ENCODE measurements at places on chromosomes 16 and 17. TPM values are rescaled to one million over a fixed set of nuclear protein-coding genes. Genes with fewer than 3 reads are reported as not detected.

Gene ASPHD1
- 1.4 TPM for polyA plus RNA-seq

Gene CRHR1
- 0.36 TPM for polyA plus RNA-seq

Gene EPX
- polyA plus RNA-seq = 0.75 TPM

Gene HOXB6
- 147 TPM for polyA plus RNA-seq

Gene PERCC1
- 0.25 TPM for polyA plus RNA-seq

Gene SECTM1
- 1.6 TPM for polyA plus RNA-seq

Gene ACTG1
- polyA plus RNA-seq = 3,342 TPM

DNA sequence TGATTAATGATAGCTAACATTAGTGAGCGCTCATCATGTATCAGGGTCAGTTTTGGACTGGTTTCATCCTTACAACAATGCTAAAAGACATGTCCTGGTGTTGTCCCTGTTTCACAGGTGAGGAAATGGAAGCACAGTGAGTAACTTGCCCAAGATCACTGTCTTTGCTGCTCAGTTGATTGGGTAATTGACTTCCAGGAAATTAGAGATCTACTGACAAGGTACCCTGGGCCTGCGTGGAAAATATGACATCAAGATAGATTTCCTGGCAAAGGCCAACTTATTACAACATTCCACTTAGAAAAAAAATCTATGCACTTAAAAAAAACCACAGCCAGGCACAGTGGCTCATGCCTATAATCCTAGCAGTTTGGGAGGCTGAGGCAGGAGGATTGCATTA is 96.3 kb downstream of the CYLD start:
- DNase-seq = no peak

GRCh38 chr17:15958484-15958854 is 13.5 kb downstream of the ADORA2B start:
- no peak for DNase-seq

DNA sequence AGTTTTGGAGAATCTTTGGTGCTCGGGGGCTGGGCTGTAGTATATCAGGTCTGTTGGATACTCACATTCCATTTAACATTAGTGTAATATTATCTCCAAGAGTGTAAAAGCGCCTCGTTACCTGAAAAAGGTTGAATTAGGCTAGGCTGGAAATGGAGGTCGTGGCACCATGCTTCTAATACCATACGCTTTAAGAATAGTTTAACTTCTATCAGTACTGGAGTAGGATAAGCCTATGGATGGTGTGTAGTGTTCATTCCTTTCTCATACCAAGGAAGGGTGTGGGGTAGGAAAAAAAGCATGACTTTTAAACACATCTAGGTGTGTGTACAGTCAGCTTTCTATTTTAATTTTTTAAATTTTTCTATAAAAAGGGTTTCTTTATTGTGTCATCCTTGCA is 2.0 kb downstream of the SRCAP start:
- no peak for DNase-seq

GRCh38 chr16:86134802-86135461 is 236.0 kb downstream of the IRF8 start:
- no peak for DNase-seq

- no peak for DNase-seq
Measured at GRCh38 chr17:58684003-58684402, 7.8 kb downstream of the TEX14 start.

DNA sequence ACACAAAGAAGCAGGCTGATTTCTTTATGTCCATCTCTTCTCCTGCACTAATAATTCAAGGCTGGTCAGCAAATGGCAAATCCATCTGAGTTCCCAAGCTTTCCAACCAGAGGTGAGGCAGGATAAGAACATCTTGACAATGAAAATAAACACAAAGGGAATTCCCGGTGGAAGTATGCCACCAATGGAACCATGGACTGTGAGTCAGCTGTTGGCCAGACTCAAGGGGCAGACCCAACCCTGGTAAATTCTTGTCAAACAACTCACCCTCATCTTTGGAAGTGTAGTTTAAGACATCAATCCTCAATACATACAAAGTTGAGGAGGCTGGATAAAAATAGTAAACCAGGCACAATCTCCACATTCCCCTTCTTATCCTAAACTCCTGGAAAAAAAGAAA is 74.3 kb upstream of the CES5A start:
- DNase-seq = no peak

- DNase-seq = no peak
Measured at GRCh38 chr17:28240688-28241340, 78.2 kb upstream of the TMEM97 start.

GRCh38 chr16:48608871-48609651 is 919 bp downstream of the N4BP1 start:
- DNase-seq = peak; percentile 29

GRCh38 chr17:37717627-37718323 is 27.1 kb downstream of the HNF1B start:
- DNase-seq = no peak

DNA sequence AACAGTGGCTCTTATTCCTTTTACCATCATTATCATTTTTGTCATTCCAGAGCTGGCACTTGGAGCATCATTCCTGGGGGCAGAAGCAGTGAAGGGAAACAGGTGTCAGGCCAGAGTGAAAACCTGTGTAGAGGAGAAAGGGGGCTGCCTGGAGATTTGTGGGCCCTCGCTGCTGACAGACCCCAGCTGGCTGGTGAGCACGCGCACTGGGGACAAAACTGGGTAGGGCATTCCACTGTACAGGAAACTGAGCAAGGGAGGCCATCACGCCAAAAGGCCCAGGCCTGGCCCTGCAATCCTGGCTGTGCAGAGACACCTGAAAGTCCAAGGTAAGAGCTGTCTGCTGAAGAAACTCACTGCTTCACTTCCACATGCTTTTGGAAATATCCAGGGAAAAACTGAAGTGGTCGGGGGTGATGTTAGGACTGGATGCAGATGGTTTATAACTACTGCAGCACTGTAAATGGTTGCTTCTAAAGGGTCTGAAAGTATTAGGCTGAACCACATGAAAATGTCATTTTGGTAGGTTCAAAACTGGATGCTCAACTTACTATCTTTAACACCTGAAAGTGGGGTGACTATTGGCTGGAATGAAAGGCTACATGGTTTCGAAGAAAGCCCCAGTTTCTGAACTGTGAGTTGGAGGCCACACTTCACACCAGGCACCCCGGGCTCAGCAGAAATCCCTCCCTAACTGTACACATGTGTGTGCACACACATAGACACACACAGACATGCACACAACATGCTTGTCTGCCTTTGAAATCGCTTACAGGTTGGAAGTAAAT is 225.0 kb downstream of the C16orf78 start:
- DNase-seq = no peak

DNA sequence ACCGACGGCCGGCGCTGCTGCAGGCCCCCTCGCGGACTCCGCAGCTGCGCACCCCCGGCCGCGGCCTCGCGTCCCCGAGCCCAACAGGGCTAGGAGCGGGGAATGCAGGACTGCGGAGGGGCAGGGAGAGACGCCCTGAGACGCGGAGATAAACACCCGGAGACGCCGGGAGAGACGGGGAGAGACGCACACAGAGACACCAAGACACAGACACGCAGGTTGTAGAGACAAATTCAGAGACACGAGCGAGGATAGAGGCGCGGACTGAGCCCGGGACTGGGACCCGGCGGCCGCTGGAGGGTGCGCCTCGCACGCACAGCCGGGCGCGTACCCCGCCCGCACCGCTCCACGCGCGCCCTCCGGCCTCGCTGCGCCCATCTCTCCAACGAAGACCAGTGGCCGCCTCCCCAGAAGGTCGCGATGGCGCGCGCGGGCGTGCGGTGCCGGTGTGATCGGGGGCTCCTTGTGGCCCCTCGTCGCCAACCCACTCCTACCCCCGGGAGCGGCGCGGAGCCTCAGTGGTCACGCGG is 902 bp downstream of the STAC2 start:
- no peak for DNase-seq

GRCh38 chr17:57940231-57940630 is 15.0 kb downstream of the CUEDC1 start:
- no peak for DNase-seq

DNA sequence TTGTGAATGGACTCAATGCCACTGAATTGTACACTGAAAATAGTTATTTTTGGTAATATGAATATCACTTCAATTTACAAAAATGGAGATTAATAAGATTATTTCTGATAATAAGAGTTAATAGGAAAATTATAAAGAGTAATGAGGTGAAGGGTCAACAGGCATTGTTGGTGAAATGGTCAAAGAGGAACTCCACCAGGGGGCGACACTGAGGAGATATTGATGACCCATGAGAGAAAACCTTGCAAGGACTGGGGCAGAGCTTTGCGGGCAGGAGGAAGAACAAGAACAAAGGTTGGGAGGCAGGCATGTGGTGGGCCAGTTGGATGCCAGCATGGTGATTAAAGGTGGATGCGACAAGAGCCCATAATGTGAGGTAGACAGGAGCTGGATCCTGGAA is 74.0 kb upstream of the XYLT1 start:
- DNase-seq = no peak

GRCh38 chr16:23858542-23858941 is 22.8 kb downstream of the PRKCB start:
- no peak for DNase-seq

GRCh38 chr16:72997141-72997542 is 50.8 kb downstream of the ZFHX3 start:
- DNase-seq = peak; percentile 50

DNA sequence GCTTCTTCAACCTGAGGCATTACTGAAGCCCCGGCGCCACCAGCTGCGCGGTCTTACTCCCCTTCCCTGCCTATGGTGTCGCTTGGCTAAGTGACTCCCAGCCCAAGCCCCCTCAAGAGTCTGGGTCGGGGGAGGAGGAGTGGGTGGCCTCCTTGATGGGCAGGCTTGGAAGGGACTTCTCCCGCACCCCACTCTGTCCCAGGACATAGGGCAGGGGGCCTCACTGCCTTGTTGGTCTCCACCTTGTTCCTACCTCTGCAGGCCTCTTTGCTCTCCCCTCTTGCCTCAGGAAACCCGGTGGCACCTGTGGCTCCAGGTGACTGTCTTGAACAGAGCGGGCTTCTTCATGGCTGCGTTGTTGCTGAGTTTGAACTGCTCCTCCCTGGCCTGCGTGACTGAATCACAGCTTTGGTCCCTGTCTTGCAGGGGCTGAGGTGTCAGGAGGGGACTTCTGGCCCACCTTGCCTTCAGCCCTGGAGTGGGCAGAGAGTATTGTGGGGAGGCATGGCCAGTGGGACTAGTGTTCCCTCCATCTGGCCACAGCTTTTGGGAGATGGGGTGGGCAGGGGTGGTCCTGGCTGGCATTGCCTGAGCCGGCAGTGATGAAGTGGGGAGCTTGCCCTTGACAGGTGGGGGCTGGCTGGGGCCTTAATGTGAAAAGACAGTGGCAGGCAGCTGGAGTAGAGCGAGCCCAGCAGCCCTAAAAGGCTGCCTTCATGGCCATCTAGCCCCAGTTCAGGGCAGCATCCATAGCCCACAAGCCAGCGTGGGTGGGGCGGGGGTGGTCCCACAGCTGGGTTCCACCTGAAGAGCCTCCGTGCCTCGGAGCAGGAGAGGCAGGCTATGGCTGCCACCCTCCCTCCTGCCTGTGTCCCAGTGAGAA is 7.3 kb downstream of the CBX2 start:
- no peak for DNase-seq

DNA sequence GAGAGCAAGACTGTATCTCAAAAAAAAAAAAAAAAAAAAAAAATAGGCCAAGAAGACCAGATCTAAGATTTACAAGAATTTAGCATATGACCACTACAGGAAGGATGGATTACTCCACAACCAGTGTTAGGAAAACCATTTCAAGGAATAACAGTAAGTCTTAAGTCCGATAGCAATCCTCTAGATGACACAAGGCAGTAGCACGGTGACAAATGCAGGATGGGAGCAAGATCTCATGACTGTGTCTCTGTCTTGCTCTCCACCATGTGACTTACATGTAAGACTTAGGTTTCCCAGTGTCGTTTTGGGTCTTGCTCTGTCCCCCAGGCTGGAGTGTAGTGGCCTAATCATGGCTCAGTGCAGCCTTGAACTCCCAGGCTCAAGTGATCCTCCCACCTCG is 27.8 kb downstream of the C16orf96 start:
- no peak for DNase-seq

- no peak for DNase-seq
Measured at GRCh38 chr16:46836534-46837530, 5.9 kb upstream of the C16orf87 start.

- no peak for DNase-seq
Measured at GRCh38 chr17:61047515-61047914, 352.1 kb upstream of the TBX2 start.

- DNase-seq = no peak
Measured at GRCh38 chr16:72317446-72317845, 145.5 kb upstream of the PMFBP1 start.

GRCh38 chr16:67114793-67115192 is 5.1 kb downstream of the PHAF1 start:
- no peak for DNase-seq

DNA sequence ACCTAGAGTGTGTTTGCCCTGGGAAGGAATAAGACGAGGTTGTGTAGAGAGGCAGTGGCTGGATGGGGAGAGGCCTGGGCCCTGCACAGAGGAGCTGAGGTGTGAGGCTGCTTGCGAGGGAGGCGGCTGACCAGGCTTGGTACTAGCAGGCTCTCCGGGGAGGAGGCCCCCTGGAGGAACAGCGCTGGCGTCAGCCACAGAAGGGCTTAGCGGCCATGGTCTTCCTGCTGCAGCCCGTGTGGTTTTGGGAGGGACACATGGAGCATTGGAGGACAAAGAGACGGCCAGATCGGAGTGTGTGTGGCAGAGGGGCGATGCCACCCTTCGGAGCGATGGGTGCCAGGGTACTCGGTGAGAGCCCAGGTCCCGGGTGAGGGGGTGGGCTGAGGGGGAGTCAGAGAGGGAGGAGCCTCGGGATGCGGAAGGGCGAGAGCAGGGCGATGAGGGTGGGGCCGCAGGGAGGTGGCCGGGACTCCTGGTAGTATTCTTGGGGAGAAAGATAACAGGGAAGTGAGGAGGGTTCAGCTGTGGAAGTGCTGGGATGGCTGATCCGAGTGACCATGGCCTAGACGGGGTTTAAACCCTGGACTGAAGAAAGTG is 8.3 kb downstream of the BANP start:
- DNase-seq = no peak

DNA sequence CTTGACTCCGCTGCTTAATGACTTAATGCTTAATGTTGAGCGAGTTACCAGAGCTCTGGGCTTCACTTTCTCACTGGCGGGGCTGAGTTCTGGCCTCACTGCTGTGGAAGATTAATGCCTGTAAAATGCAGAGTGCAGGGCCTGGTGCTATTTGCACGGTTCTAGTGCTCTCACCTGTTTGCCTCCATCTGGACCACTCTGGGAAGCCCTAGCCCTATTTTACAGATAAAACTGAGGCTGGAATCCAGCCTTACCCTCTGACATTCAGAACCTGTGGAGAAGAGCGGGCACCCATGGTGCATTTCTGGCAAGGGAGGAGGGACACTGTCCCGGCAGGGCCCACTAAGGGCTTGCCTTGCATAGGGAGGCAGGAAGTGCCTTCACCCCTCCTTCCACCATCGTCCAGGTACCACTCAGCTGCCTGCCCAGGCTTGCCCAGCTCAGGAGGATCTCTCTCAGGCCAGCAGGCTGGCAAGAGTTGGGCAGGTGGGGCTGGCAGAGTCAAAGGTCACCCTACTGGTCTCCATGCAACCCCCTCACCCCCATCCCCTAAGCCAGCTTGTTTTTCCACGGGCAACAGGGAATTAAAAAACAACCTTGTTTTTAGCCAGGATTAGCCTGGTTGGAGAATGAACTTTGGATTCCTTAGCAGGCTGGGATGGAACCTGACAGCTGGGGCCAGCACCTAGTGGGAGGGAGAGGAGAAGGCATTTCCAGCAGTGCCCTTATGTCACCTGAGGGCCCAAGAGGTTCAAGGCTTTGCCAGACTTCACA is 4.1 kb upstream of the UBALD1 start:
- DNase-seq = no peak

All from renal pelvis (tissue), 12 donors.